Islet precursor cell (in vitro differentiated cells): ENCODE measurements at places on chromosomes 11 and 22.

DNA sequence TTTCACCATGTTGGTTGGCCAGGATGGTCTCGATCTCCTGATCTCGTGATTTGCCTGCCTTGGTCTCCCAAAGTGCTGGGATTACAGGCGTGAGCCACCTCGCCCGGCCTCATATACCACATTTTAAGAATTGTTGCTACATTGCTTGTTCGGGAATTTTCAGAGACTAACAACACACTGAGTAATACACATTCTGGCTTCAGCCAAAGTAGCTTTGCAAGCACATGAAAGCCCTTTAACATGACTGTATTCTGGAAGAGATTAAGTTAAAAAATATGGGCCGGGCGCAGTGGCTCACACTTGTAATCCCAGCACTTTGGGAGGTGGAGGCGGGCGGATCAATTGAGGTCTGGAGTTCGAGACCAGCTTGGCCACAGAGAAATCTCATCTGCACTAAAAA, 15.0 kb downstream of the CRTAM start:
- no peak for DNase-seq

- no peak for DNase-seq
Observed at GRCh38 chr11:46663277-46663940, 37.0 kb downstream of the ARHGAP1 start.

GRCh38 chr22:31520051-31520450, 23.7 kb downstream of the SFI1 start:
- no peak for DNase-seq

- DNase-seq: no peak
Observed at GRCh38 chr11:114848027-114848426, 169.7 kb downstream of the NXPE2 start.

- DNase-seq: no peak
Observed at GRCh38 chr11:10291801-10292638, 2.0 kb downstream of the SBF2 start.

- DNase-seq: no peak
Observed at GRCh38 chr11:69122326-69122629, 33.5 kb upstream of the SMIM38 start.

DNA sequence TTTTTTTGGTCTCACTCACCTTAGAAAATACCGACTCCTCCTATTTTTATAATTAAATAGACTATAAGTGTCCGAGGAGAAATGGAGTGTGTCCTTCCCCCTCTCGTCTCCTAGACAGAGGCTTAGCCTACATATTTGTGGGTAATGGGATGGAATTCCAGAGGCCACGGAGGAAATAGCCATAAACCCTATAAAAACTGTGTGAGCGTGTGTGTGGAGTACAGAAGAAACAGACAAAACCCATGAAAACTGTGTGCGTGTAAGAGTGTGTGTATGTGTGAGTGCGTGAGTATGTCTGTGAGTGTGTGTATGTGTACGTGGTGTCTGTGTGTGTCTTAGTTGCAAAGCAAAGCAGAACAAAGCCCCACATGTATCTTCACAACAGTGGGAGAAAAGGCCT, 883.5 kb downstream of the OPCML start:
- DNase-seq: no peak

GRCh38 chr11:116217006-116217405, 555.8 kb downstream of the BUD13 start:
- no peak for DNase-seq

- no peak for DNase-seq
Observed at GRCh38 chr22:29323641-29324040, 8.1 kb upstream of the RASL10A start.

DNA sequence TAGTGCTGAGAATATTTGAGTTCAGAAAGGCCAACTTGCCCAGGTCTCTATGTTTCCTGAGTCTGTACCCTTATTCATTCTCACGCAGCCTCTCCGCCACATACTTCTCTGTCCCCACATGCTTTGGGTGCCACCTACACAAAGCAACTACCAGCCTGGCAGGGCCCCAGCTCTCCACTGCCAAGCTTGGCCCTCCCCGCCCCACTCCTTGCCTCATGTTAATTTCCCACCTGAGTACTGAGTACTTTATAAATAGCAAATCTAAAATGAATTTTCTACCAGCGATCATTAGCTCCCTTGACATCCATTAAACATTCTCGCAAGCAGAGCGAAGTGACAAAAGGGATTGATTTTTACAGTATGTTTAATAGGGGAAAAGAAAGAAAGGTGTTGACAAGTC, 20.8 kb downstream of the NTM start:
- no peak for DNase-seq

GRCh38 chr11:112558691-112559090, 298.0 kb upstream of the PLET1 start:
- DNase-seq: no peak

- no peak for DNase-seq
Observed at GRCh38 chr22:32546935-32547334, 72.3 kb downstream of the FBXO7 start.

GRCh38 chr22:45510376-45511232, 7.9 kb downstream of the FBLN1 start:
- peak; percentile 57 for DNase-seq

- DNase-seq: no peak
Observed at GRCh38 chr11:95515371-95515770, 274.2 kb downstream of the FAM76B start.

DNA sequence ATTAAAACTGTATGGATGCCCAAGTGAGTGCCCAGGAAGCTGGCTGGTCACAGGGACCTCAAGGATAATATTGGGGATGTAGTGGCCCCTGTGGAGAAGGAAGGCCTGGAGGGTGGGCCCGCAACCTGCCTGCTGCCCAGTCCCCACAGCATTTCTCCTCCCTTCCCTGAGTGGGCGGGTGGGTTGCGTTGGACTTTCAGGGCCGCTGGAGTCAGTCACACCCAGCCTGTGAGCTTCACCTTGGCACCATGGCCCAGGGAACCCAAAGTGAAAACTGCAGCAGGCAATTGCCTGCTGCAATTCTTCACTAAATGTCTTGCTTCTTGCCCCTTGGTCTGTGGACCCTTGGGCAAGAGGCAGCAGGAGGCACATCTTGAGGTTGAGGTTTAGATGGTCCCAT, 4.7 kb downstream of the GNAZ start:
- no peak for DNase-seq

GRCh38 chr11:14202251-14203196, 156.5 kb downstream of the RRAS2 start:
- DNase-seq: no peak

- DNase-seq: no peak
Observed at GRCh38 chr22:44274918-44275630, 37.7 kb downstream of the SHISAL1 start.

DNA sequence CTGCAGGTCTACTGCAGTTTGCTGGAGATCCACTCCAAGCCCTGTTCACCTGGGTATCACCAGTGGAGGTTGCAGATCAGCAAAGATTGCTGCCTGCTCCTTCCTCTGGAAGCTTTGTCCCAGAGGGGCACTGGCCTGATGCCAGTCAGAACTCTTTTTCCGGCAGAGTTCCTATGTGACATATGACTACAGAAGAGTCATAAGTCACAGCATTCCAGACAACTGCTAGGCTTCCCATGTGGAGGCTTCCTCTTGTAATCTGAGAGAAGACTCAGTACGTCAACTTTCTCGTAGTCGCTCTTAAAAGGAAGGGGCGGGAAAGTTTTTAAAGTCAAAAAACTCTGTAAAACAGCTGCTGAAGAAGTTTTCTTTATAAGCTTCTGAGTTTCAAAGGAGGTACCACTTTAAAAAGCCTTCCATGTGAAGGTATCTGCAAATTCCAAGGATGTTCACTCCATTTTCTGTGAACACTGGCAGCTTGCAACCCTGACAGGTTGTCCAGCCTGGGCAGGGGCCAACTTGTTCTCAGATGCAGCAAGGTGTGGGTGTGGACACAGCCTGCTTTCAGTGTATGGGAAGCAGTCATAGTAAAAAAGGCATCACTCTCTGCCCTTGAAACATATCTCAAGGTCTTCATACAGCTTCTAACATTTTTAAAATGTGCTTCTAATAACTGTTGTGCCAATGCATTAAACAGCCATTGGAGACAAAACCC, 97.8 kb downstream of the ME3 start:
- DNase-seq: no peak

DNA sequence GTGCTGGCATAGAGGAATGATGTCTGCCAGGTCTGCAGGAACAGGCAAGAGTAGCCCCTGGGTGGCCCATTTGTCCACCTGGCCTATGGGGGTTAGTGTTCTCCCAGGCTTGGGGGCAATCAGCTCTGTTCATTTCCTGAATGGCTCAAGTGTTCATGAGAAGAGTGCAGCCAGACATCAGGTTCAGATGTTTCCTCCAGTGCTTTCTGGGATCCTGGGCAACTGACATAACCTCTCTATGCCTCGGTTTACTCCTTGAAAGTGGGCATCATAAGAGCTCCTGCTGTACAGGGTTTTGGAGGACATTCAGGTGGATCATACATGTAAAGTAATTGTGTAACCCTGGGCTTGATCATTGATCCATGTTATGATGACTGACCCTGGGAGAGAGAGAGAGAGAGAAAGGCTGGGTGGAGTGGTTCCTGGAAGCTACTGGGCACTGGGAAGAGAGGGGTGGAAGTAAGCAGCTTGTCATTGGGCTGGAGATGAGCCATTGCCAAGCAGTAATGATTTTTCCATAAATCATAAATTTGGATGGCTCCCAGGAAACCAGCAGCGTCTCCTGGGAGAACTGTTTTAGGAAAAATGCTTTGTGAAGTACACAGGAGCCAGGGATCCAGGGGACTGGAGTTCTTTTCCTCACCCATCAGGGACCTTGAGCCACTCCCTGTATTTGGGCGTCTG, 30.2 kb upstream of the ACCSL start:
- peak; percentile 13 for DNase-seq

- DNase-seq: peak; percentile 79
Observed at GRCh38 chr11:128476729-128477128, 110.6 kb downstream of the ETS1 start.

DNA sequence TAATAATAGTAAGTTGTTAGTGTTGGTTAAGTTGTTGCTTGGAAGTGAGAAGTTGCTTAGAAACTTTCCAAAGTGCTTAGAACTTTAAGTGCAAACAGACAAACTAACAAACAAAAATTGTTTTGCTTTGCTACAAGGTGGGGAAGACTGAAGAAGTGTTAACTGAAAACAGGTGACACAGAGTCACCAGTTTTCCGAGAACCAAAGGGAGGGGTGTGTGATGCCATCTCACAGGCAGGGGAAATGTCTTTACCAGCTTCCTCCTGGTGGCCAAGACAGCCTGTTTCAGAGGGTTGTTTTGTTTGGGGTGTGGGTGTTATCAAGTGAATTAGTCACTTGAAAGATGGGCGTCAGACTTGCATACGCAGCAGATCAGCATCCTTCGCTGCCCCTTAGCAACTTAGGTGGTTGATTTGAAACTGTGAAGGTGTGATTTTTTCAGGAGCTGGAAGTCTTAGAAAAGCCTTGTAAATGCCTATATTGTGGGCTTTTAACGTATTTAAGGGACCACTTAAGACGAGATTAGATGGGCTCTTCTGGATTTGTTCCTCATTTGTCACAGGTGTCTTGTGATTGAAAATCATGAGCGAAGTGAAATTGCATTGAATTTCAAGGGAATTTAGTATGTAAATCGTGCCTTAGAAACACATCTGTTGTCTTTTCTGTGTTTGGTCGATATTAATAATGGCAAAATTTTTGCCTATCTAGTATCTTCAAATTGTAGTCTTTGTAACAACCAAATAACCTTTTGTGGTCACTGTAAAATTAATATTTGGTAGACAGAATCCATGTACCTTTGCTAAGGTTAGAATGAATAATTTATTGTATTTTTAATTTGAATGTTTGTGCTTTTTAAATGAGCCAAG, 2.7 kb downstream of the NEAT1 start:
- peak; percentile 64 for DNase-seq

DNA sequence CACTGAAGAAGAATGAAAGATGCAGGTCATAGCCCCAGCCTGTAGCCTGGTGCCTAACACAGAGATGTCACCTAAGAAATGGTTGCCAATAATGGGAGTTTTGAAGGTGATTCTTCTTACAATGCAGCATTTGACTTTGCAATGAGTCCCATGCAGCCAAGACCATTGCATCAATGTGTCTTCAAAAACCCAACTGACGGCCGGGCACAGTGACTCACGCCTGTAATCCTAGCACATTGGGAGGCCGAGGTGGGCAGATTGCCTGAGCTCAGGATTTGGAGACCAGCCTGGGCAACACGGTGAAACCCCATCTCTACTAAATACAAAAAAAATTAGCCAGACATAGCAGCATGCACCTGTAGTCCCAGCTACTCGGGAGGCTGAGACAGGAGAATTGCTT, 89.3 kb upstream of the ASPHD2 start:
- DNase-seq: no peak

- no peak for DNase-seq
Observed at GRCh38 chr11:17550450-17551346, 3.6 kb downstream of the OTOG start.

GRCh38 chr22:31912407-31912743, 32.0 kb upstream of the YWHAH start:
- DNase-seq: no peak

- DNase-seq: no peak
Observed at GRCh38 chr11:74559934-74560309, 32.5 kb upstream of the POLD3 start.

DNA sequence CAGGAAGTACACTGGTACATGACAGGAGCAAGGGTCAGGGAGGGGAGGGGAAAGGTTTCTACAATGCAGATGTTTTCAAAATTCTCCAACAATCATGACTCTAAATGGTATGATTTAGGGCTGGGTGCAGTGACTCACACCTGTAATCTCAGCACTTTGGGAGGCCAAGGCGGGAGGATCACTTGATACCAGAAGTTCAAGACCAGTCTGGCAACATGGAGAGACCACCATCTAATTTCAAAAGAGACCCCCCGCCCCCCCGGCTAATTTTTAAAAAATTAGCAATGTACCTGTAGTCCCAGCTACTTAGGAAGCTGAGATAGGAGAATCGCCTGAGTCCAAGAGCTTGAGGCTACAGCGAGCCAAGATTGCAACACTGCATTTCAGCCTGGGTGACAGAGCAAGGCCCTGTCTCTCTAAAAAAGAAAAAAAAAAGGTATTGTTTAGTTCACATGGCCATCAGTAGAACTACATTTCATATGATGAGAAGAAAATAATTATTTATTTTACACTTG, 15.9 kb upstream of the OLFML1 start:
- DNase-seq: no peak

DNA sequence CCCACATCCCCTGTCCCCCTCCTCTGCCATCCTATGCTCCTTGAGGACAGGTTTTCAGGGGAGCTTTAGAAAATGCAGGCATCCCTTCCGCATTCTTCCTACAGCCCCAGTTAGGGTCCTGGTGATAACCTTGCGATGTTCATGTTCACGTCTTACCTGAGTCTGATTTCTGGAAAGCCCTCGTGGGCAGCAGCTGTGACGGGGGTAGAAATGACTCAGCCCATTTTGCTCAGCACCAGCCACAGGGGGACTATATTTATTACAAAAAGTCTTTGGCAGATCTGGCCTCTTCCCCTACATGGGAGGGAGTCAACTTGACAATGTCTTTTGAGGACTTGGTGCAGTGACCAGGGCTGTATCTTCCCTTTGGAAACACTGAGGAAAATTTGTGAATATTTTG, 12.3 kb downstream of the PKNOX2 start:
- no peak for DNase-seq

- DNase-seq: peak; percentile 69
Observed at GRCh38 chr22:17119481-17120202, 1.5 kb downstream of the TMEM121B start.

GRCh38 chr22:19291218-19291579, 320 bp downstream of the CLTCL1 start:
- DNase-seq: peak; percentile 70
